Right lung (tissue), 10 donors: ENCODE measurements at places on chromosomes 5 and 9. TPM values are rescaled to one million over a fixed set of nuclear protein-coding genes. Genes with fewer than 3 reads are reported as not detected.
A peak's percentile ranks its signal among the peaks of the same experiment; 100 is the strongest.

DNA sequence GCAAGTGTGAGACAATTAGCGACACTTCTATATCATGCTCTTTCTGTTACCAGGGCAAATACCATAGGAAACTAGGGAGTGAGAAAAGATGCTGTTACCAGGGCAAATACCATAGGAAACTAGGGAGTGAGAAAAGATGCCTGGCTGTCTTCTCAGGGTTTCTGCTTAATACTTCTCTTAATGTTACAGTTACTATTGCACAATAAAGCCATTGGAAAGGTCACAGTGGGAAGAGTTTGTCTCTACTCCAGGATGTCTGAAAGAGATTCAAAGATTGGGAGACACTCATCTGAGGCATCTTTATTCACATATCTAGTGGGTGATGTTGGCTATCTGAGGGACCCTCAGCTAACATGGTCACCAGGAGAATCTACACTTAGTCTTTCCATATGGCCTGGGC is 431.7 kb upstream of the POU5F2 start:
- no peak for DNase-seq

C5orf52 gene
- polyA plus RNA-seq = not detected

CDC25C gene
- 6.0 TPM for polyA plus RNA-seq

SPIN1 gene
- polyA plus RNA-seq = 179 TPM

DNA sequence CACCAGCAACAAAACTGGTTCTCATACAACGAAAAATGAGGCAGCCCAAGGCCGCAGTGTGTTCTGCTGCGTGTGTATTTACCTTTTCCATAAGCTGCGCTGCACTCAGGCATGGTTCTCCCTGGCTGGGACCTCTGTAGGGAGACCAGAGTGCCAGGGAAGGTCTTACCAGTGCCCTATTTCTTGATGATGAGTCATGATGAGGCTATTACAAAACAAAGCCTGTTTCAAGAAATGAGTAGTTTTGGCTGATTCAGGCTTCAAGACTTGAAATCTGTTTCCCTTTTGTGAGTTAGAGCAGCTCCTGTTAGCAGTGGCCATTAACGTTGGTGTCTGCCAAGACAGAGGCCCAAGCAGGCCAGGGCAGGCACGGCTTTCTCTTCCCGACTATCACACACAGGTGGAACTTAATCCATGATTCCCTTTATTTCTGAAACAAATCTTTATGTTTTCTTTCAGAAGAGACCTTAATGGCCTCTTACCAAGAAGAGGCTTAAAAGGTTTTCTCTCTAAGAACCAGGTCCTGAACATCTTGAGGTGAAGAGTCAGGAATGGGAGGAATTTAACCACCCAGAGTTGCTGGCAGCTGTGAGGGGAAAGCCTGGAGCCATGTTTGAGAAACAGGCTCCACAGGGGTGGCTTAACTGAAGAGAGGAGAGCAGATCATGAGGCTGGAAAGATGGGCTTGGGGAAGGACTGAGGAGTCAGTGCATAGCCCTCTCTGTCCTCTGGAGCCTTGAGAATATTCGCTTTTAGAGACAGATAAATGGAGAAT is 41.4 kb upstream of the TIFAB start:
- no peak for DNase-seq

PCDHB14 gene
- 9.8 TPM for polyA plus RNA-seq

- DNase-seq = no peak
Measured at GRCh38 chr9:2526071-2526828, 95.3 kb upstream of the VLDLR start.

CTXN3 gene
- not detected for polyA plus RNA-seq

DNA sequence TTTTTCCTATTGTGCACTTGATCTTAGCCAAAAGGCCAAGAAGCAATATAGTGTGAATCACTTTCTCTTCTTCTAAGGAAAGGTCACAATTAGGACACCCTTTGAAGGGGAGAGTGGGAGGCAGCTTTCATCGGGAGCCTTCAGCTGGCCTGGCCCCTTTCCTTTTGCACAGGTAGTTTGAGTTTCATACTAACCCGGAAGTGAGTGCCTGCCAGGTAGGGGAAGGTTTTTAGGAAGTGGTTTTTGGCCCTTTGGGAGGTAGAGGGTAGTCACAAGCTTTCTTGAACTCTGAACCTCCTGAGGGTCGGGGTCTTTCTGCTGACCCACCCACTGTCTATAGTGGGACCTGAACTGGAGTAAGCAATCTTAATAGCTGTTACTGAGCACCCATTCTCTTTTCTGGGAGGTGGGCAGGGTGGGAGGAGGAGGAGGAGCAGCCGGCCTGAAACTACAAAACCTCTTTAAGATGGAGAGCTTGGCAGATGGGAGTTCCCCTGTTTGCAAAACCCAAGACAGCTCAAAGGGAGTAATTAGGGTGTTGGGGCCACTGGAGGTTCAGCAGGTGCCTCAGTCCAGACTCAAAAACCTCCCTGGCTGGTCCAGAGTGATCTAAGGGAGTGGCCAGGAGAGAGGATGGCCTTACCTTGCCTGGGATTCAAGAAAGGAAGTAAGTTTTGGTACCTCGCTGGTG is 6.0 kb downstream of the LARP1 start:
- no peak for DNase-seq

DNA sequence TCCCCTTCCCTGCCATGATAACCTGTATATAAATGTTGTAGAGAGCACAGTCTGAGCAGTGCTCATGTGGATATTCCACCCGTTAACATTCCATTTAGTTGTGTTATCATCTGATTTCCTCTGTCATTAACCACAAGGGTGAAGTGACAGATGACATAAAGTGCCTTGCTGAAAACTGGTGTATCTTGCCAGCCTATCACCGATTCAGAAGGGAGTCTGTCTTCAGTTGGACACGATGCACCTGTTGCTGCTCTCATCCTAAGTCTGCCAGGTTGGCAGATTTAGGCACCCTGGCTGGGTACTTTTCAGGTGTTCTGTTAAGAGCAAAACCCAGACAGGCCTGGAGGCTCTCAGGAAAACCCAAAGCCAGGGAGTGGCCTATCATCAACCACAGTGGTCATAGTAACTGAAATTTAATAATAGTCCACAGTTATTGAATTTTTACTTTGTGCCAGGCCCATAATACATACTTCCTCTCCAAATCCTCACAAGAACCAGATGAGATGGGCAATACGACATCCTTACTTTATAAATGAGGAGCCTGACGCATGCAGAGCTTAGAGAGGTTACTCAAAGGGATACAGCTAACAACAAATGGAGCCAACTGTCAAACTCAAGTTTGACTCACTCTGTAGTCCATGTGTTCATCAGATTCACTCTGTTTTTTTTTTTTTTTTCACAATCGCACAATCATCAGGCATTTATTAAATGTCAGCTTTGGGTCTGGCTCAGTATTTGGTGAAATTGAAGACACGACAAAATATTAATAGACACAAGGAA is 100.7 kb upstream of the SPRY4 start:
- DNase-seq = no peak

PCDHGA6 gene
- polyA plus RNA-seq = 4.6 TPM

DMGDH gene
- 1.4 TPM for polyA plus RNA-seq

DNA sequence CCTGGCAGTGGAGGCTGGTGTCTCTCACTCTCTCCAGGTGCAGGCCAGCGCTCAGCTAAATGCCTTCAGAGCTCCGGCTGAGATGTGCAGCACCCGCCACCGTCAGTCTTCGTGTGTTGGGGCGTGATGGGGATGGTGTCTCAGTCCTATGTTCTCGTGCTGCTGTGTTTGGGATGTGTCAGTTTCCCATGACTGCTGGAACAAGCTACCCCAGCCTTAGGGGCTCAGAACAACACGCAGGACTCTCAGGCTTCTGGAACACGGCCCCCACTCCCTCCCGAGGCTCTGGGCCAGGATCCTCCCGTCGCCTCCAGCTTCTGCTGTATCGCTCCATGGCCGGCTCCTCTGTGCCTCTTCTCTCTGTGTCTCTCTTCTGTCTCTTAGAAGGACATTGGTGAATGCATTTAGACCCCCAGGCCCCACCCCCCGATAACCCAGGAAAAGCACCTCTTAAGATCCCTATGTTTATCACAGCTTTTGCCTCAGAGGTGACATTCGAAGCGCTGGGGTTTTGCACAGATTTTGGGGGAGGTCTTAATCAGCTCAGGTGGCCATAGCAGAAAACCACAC is 9.6 kb upstream of the CEP72 start:
- DNase-seq = no peak

DNA sequence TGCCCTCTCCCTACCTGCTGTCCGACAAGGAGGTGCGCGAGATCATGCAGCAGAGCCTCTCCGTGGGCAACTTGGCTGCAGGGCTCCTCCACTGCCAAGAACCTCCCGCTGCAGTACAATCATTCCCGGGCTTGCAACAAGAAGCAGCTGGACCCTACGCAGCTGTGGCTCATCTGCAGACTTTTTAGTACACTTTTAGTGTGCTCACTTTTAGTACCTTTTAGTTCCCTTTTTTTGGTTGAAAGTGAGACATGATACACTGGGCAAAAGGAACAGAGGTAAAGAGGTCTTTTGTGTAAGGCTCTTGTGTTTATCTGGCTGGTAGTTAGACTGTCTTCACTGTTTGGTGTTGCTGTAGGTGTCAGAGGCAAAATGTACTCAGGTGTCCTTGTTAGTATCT is 58.1 kb upstream of the SPTLC1 start:
- DNase-seq = no peak

DNA sequence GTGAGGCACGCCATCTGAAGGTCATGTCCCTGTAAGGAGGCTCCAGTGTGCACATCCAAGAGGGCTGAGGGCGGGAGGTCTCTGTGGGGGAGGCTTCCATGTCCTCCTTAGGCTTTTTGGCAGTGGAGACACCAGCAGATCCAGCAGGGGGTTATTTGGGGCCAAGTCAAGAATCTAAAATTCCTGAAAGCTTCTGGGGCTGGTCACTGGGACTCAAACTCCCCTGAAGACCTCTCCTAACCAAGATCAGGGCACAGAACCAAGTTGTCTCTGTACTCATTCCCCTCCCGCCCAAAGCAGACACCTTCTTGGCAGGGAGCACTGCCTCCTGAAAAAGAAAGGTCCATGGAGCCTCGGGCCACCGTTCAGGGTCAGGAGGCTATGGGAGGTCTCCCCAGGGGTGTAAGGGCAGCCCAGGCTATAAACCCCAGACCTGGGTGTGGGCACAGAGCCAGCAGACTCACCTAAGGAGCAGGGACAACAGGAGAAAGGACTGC is 127.4 kb upstream of the ADRA1B start:
- DNase-seq = no peak

GRCh38 chr5:15943487-15943886 is 236.1 kb downstream of the MARCHF11 start:
- DNase-seq = no peak

DNA sequence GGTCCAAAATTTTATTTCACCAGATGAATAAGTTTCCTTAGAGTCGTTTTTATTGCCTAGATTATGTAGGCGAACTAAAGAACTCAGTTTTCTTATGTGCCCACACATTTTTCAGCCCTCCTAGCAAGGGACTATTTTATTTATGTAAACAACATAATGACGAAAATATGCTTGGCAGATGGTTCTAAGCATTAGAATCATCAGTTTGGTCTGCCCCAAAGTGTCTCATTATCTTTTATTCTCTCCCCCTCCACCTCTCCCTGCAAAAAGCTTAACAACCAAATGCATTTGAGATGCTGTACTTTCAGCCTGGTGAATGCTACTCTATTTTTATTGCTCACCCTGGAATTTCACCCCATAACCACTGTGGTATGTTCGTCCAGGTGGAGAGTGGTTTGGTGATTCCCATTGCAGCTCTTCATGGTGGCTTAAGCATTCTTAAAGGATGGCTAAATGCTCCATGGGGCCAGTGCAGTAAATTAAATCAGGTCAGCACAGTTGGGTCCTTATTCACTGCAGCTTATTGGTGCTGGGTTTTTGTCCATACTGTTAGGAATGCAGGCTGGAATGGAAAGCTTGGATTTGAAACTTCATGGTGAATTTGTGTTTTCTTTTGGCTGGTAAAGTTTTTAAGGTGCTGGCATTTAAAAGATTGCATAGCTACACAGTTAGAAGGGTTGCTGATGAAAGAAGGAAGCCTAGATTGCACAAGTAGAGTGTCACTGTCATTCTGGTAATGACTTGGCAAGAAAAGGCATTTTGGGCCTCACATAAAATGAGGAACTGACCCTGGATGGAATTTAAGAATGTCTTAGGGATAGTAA is 39.2 kb downstream of the TLE4 start:
- no peak for DNase-seq

SREK1IP1 gene
- polyA plus RNA-seq = 27.8 TPM

DNA sequence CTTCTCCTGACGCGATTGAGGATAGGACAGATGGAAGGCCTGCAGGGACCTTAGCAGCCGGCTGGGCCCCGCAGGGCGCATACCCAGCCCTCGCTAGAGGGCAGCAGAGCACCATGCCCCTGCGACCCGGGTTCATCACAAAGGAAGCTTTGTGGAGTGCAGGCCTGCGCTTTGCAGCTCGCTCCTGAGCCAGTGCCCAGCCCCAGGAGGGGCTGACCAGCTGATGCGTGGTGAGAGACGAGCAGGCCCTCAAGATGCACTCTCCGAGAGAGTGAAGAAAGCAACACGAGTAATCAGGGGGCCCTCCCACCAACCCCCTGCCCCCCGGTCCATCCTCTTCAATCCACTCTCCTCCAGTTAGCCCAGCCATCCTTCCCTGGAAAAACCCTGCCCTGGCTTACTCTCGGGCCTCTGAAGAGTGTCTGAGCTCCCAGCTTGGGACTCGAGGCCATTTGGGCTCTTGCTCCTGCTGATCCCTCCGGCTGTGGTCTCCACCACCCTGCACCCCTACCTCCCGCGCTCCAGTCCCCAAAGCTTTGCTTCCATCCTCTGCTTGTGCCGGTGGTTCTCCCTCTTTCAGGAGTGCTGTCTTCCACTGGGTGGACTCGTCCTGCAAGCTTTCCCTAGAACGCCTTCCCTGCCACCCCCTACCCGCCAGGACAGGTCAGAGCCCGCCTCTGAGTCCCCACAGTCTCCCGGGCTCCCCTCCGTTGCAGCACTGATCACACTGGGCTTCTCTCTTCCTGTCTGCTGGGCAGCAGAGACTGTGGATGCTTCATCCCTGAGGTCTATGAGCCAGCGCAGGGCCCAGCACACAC is 9.1 kb upstream of the KIF12 start:
- peak; percentile 84 for DNase-seq

TAF11L10 gene
- not detected for polyA plus RNA-seq

- DNase-seq = no peak
Measured at GRCh38 chr5:142685418-142686209, at the start of gene FGF1. TSS of gene FGF1 (minus strand) at chr5:142686090. CDS start at chr5:142614127, 71,963 bp downstream.

TMEM215 gene
- not detected for polyA plus RNA-seq

DNA sequence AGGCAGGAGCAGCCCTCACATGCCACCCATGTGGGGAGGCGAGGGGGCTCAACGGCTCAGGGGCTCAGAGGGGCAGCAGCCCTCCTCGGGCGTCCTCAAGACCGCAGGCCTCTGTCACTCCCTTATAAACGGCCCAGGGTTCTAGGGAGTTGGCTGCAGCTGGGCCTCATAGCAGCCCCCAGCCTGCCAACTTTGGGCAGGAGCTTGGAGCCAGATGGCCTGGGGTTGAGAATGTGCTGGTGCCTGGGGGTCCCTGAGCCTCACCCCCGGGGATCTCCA is 51.0 kb upstream of the RNU6ATAC start:
- DNase-seq = no peak

- no peak for DNase-seq
Measured at GRCh38 chr5:3778945-3779344, 183.3 kb downstream of the IRX1 start.

GRCh38 chr5:68012429-68012828 is 203.1 kb upstream of the PIK3R1 start:
- DNase-seq = no peak

GRCh38 chr9:69421908-69422801 is 97.1 kb downstream of the ENTREP1 start:
- DNase-seq = peak; percentile 58

IFNA2 gene
- polyA plus RNA-seq = not detected
